ENCODE measurements at places on chromosomes 13 and 19.

GRCh38 chr13:26460648-26461047 lies 96.8 kb upstream of the WASF3 start:
- DNase-seq: no peak

GRCh38 chr13:38875186-38875875 lies 115.3 kb downstream of the STOML3 start:
- DNase-seq: no peak

DNA sequence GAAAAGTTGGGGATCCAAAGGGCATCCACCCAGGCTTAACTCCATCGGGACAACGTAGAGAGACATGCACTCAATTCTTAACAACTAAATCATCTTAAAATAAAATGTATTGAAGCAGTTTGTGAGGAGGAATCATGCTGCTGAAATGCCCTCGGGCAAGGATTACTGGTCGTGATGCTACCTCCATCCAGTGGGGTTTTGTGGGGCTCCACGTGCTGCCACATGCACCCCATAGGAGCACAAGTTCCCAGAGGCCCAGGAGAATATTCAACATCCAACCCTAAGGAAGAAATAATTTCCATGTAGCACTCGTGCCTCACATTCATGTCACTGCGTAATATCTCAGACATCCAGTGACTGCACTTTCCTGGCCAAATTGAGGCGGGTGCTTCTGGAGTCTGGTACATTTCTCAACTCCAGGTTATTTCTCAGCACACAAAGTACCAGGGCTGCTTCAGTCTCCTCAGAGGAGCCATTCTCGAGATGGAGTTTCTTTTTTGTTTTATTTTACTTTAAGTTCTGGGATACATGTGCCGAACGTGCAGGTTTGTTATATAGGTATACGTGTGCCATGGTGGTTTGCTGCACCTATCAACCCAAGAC lies 429.8 kb downstream of the FOXO1 start:
- DNase-seq: no peak

GRCh38 chr19:45291834-45292233 lies 30.8 kb downstream of the CKM start:
- DNase-seq: no peak

DNA sequence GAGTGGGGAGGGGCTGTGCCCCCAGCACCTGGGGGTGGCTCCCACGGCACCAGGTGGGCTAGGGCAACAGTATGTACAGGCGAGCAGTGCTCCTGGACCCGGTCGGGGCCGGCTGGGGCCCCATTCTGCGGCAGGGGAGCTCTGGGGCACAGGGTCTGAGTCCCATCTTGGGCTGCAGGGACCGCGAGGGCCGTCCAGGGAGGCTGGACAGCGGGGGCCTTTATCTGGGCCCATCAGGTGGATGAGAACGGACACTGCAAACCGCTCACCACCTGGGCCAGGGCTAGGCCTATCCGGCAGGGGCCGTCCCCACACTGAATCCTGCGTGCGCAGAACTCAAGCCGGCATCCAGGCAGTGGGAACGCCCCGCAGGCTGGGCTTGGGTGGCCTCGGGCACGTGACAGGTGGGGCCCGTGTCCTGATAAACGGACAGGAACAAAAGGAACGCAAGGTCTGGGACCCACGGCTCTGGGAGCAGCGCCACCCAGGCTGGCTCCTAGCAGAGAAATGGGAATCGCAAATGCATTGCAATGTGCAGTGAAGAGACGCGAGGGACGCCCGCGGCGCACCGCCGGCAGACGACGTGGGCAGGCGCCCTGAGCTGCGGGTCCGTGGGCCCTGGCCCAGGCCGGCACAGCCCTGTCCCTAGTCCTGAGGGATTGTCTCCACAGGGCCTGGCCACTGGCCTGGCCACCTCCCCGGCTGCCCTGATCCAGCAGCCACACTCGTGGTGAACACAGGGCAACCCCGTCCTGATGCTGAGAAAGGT lies 29.7 kb downstream of the BTBD2 start:
- no peak for DNase-seq

Data from activated T-cell treated with anti-CD3 and anti-CD28 coated beads for 4 hours (primary cell).